Right atrium auricular region (tissue), 2 donors: ENCODE measurements at places on chromosomes 5 and 9. TPM values are rescaled to one million over a fixed set of nuclear protein-coding genes. Genes with fewer than 3 reads are reported as not detected.

Gene PCDHB4
- 1.6 TPM for total RNA-seq

Gene TNFSF8
- 0.22 TPM for total RNA-seq

GRCh38 chr9:1946526-1947283 is 68.4 kb upstream of the SMARCA2 start:
- DNase-seq, result no peak

GRCh38 chr5:147080391-147080790 is 154.4 kb upstream of the STK32A start:
- DNase-seq, result no peak

DNA sequence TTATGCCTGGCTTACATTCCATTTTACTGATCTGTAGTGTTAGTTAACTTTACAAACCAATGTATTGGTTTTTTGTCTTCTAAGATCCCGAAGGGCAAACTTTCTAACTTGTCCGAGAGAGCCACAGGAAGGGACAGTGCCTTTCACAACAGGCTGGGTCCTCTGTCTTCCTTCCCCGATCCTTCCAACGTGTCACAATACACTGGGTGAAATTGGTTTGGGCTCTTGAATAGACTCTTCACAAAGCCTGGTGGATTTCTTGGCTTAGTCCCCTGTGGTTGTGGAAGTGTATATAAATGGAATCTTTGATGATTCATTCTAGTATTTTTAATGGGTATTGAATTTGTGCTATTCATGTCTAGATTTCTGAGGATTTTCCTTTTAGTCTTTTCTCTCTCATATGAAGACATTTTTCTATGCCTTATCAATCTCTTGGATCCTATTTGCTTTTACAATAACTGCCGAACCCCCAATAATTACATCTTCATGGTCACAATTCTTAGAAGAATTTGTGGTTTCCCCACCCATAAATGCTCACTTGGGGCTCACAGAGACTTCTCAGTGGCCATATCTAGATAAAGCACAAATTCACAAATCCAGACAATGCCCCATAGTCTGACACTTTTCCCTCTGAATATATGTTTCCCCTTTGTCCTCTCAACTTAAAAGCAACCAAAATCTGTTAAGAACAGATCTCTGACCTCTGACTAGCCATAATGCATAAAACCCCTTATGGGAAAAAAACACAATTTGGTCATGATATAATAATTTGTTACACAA is 107.7 kb downstream of the MTRR start:
- no peak for DNase-seq
